ENCODE measurements at places on chromosomes 2 and 18.

DNA sequence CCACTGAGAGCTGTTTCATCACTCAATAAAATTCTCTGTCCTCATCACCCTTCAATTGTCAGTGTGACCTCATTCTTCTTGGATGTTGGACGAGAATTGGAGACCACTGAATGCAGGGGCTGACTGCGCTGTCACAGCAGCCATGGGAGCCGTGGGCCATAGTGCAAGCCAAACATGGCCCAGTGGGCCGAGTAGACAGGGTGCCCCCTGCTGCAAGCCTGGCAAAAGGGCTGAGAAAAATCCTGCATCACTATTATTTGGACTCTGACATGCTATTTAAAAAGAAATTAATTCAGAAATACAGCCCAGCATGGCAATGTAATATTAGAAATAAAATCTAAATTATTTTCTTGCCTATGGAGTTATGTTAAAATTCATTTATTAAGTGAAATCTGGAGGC, 67.8 kb upstream of the FAM98A start:
- H3K4me1 ChIP-seq: no peaks in the 10 kb centered on the region
- DNase-seq: no peak
- no peak overlapping the region for H3K4me3 ChIP-seq
- no peaks in the 10 kb centered on the region for H3K36me3 ChIP-seq

GRCh38 chr2:44804406-44805265, 136.9 kb upstream of the SIX3 start:
- no peaks in the 10 kb centered on the region for H3K36me3 ChIP-seq
- H3K4me3 ChIP-seq: no peak overlapping the region
- no peak for DNase-seq

DNA sequence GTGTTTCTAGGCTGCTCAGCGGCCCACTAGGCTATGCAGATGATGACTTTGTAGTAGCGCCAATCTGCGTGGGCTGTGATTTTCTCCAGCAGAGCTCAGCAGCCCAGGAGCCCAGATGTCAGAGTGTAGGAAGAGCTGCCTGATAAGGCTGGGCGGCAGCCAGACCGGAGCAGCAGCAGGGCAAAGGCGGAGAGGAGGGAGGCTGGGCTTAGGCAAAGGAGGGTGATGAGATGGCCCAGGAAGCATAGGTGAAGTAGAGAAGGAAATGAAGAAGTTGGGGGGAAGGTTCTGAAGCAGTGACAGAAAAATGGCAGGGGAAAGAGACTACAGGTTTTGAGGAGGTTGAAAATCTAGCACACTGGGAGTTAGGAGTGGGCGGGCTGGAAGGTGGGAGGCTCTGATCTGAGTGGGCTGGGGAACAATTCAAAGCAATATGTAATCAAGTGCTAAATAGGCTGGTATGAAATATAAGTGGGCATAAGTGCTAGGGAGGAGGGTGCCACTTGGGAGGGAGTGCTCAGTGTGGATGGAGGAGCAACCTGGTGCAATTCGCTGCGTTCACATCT, 50.6 kb upstream of the STPG4 start:
- H3K4me1 ChIP-seq: no peaks in the 10 kb centered on the region
- DNase-seq: no peak
- H3K27ac ChIP-seq: no peak overlapping the region
- H3K27me3 ChIP-seq: peaks cover 4% of the 10 kb centered on the region
- H3K4me3 ChIP-seq: no peak overlapping the region

GRCh38 chr2:5164776-5165525, 527.2 kb upstream of the SOX11 start:
- H3K4me3 ChIP-seq: no peak overlapping the region
- DNase-seq: no peak
- H3K27ac ChIP-seq: no peak overlapping the region
- H3K36me3 ChIP-seq: no peaks in the 10 kb centered on the region
- H3K27me3 ChIP-seq: no peaks in the 10 kb centered on the region

GRCh38 chr2:48519593-48519992, 10.4 kb upstream of the STON1 start:
- H3K36me3 ChIP-seq: peaks cover 47% of the 10 kb centered on the region
- no peak overlapping the region for H3K4me3 ChIP-seq

- no peak for DNase-seq
- no peaks in the 10 kb centered on the region for H3K4me1 ChIP-seq
- no peak overlapping the region for H3K4me3 ChIP-seq
- H3K27me3 ChIP-seq: peaks cover 3% of the 10 kb centered on the region
- no peak overlapping the region for H3K27ac ChIP-seq
- H3K36me3 ChIP-seq: no peaks in the 10 kb centered on the region
Observed at GRCh38 chr18:76506974-76507764, 12.1 kb upstream of the ZNF516 start.

DNA sequence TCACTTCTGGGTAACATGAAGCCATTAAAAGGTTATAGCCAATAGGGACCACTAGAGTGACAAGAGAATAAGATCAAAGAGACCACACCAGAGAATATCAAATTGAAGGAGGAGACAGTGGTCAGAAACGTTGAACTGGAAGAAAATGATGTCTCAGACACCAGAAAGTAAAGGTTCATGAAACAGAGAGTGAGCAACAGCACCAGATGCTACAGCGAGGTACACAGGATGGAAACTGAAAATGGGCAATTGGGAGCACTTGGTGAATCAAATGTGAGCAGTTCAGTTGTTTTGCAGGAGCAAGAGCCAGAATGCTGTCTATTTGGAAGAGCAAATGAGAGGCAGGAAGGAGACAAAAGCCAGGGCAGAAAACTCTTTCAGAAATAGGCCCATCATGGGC, 162.6 kb downstream of the SS18 start:
- no peak for DNase-seq
- no peak overlapping the region for H3K27ac ChIP-seq
- H3K27me3 ChIP-seq: no peaks in the 10 kb centered on the region
- H3K4me3 ChIP-seq: no peak overlapping the region
- no peaks in the 10 kb centered on the region for H3K4me1 ChIP-seq

- peaks cover 8% of the 10 kb centered on the region for H3K27me3 ChIP-seq
- no peaks in the 10 kb centered on the region for H3K36me3 ChIP-seq
- no peaks in the 10 kb centered on the region for H3K4me1 ChIP-seq
Observed at GRCh38 chr2:181755181-181755580, 74.9 kb upstream of the NEUROD1 start.
